ENCODE measurements at places on chromosomes 7 and 10. TPM values are rescaled to one million over a fixed set of nuclear protein-coding genes. Genes with fewer than 3 reads are reported as not detected.

GRCh38 chr7:16816824-16817223, 12.0 kb upstream of the AGR2 start:
- DNase-seq = no peak

- no peak for DNase-seq
Observed at GRCh38 chr10:84306751-84307384, 21.5 kb upstream of the CCSER2 start.

- DNase-seq = no peak
Observed at GRCh38 chr7:15218261-15218660, 315.7 kb upstream of the DGKB start.

Gene PDE6C
- not detected for total RNA-seq

DNA sequence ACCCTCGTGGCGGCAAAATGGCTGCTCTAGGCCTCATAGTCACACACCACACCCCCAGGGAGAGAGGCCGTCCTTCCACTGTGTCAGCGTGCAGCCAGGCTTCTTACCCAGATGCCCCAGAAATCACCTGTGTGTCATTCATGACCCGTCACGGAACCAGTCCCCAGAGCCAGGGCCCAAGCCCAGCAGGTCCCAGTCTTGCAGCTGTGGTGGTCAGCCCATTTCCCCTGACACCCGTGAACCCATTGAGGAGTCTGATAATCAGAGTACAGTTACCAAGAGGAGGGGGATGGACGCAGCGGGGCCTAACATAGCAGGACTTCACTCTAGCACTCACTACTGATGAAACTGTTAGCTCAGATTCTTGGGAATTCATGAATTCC, 112.1 kb downstream of the ACTR3B start:
- no peak for DNase-seq

DNA sequence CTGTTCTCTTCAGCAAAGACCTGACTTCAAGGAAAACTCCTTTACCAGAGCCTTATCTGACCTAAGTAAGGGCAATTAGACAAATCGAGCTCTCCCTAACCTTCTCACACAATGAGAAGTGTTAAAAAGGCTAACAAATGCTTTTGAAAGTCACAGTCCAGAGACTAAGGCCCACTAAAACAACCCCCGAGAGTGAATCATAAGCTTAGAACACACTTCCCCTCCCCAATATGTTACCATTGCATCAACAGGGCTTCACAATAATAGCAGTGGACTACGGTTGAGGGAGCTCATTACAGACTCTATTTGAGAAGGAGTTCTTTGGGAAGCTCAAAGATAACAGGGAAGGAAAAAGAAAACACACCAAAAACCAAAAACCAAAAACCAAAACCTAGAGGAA, 28.6 kb upstream of the ZEB1 start:
- no peak for DNase-seq

Gene SSC4D
- 0.68 TPM for total RNA-seq

Gene FAM180A
- total RNA-seq = not detected

- DNase-seq = no peak
Observed at GRCh38 chr10:1217237-1217587, 161.0 kb downstream of the WDR37 start.

- DNase-seq = no peak
Observed at GRCh38 chr7:91767820-91768219, 112.7 kb downstream of the MTERF1 start.

Gene SFRP4
- not detected for total RNA-seq

DNA sequence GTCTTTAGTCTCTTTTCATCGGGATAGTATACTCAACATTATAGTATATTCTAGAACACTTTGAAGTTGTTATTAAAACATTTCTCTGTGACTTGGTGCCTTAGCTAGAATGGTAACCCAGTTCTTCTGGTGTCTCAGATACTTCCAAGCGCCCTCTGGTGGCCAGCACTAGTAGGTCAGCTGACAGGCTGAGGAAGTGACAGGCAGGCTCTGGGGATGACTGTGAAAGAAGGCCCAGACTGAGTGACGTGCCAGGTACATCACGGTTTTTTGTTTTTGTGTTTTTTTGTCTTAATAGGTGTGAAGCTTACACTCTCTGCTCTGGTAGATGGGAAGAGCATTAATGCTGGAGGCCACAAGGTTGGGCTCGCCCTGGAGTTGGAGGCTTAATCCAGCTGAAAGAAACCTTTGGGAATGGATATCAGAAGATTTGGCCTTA, 5.1 kb downstream of the COMTD1 start:
- DNase-seq = peak; percentile 99

DNA sequence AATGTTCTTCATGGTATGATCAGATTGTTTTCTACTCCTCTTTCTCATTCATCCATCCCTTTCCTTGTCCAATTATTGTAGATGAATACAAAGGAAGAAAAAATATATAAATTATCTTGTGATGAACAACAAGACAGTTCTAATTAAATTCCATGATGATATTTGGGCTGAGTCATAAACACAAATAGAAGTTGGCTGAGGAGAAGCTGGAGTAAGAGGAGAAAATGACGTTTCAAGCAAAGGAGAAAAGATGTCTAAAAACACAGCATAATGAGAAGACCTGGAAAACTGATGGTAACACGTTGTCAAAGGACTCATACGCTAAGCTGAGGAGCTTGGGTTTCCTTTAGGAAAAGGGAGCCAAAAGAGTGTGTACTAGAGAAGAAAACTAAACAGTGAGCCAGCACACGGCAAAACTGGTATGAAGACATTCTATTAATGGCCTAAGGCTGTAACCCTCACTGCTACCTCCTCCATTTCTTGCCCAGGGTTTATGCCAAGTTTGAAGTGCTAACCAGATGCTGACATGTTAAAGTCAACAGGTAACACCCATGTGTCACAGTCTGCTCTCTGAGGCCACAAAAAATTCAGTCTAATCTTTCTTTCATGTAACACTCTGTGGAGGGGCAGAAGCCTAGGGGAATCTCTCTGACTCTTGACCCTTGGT, 26.1 kb downstream of the ZFAND4 start:
- DNase-seq = no peak

Gene PROSER2
- total RNA-seq = 1.7 TPM

Gene LRRN3
- total RNA-seq = 34.8 TPM

GRCh38 chr7:18550574-18550973, 55.0 kb downstream of the HDAC9 start:
- no peak for DNase-seq

- DNase-seq = peak; percentile 82
Observed at GRCh38 chr10:109978481-109978880, 29.3 kb upstream of the ADD3 start.

DNA sequence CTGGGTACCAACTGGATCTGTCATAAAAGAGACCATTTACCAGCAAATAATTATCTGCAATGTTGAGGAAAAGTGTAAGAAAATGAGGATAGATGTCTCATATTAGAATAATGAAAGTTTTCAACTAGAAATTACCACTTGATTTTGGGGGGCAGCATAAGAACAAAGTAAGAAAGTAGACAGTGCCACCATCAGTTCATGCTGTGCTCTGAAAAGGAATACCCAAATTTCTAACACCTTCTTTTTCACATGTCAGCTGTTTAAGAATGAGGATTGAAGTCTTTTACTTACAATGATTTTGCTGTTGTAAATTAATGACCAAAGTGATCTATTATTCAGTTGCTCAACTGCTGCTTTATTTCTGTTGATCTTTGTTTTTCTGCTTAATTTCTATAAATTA, 578.3 kb downstream of the ETV1 start:
- no peak for DNase-seq

DNA sequence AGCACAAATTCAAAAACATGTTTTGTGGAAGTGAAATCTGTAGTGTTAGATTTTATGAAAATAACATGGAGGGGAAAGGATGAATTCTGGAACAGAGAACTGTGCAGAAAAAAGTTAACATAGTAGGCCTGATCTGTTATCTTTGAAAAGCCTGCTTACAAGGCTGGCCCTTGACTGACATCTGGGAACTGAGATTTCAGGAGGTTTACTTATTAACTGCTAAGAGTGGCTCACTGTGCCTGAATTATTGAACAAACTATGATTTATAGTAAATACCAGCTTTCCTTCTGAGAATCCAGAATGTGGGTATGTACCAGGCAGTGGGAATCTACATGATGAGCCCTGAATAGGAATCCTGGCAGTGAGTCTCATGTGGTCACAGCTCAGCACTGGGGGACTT, 30.5 kb downstream of the NSUN6 start:
- no peak for DNase-seq

GRCh38 chr10:2985729-2986232, 81.6 kb upstream of the PFKP start:
- no peak for DNase-seq

Gene TMEM273
- total RNA-seq = 16.6 TPM

GRCh38 chr7:148700661-148701064, 2.0 kb downstream of the CUL1 start:
- DNase-seq = peak; percentile 82

Gene RPEL1
- not detected for total RNA-seq

Gene POLR2J2
- total RNA-seq = 13.2 TPM

- DNase-seq = peak; percentile 75
Observed at GRCh38 chr10:100730725-100731406, 14.5 kb upstream of the PAX2 start.

- peak; percentile 75 for DNase-seq
Observed at GRCh38 chr10:132229834-132230556, 43.2 kb downstream of the DPYSL4 start.

Gene CLEC2L
- not detected for total RNA-seq

- DNase-seq = peak; percentile 53
Observed at GRCh38 chr10:14556285-14556956, 218.3 kb downstream of the FAM107B start.

DNA sequence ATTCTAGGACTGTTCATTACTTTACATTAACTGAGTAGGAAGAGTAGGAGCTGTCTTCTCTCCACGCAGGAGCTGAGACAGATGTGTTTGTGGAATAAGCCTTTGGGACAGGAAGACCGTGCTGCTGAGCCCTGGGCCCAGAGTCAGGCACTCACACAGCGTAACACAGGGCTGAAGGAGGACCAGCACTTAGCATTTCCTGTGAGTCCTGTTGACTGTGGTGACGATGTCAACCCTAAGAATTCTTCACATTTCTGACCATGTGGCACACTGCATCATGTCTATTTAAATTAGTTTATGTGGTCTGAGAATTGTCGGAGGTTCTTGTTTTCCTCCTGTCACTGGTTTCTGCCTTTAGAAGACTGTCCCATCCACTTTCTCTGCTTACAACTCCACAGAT, 117.2 kb downstream of the PIP4K2A start:
- peak; percentile 35 for DNase-seq
